ENCODE measurements at places on chromosomes 4 and X. TPM values are rescaled to one million over a fixed set of nuclear protein-coding genes. Genes with fewer than 3 reads are reported as not detected.

- peak; percentile 28 for DNase-seq
Measured at GRCh38 chr4:46432923-46433322, 43.0 kb upstream of the GABRA2 start.

DNA sequence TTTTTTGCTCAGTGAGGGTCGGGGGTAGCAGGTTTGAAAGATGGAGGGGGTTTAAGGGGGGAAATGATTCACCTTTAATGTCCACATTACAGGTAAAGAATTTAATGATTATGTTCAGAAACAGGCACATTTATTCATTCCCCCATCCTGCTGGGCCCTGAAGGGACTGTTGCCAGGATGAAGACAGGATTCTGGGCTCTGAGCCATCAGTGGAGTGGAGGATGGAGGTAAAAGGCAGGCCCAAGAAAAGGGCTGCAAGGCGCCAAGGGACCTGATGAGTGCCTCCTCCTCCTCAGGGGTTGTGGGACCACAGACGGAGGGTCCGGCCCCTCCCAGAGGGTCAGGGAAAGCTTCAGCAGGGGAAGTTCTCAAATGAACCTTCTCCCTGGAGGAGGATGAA is 40.4 kb upstream of the PROM1 start:
- DNase-seq = no peak

- DNase-seq = no peak
Measured at GRCh38 chr4:189414021-189414420, 526.7 kb upstream of the FRG1 start.

The PTTG2 gene
- total RNA-seq = not detected

All from GM23248 (cell line).